Stimulated activated CD8-positive, alpha-beta memory T cell treated with anti-CD3 and anti-CD28 coated beads, Interleukin-7, amount 100 ng/mL, for 1 hour (primary cell): ENCODE measurements at places on chromosomes 11 and 22.

GRCh38 chr11:10042699-10043098, 251.3 kb downstream of the SBF2 start:
- DNase-seq, result no peak

DNA sequence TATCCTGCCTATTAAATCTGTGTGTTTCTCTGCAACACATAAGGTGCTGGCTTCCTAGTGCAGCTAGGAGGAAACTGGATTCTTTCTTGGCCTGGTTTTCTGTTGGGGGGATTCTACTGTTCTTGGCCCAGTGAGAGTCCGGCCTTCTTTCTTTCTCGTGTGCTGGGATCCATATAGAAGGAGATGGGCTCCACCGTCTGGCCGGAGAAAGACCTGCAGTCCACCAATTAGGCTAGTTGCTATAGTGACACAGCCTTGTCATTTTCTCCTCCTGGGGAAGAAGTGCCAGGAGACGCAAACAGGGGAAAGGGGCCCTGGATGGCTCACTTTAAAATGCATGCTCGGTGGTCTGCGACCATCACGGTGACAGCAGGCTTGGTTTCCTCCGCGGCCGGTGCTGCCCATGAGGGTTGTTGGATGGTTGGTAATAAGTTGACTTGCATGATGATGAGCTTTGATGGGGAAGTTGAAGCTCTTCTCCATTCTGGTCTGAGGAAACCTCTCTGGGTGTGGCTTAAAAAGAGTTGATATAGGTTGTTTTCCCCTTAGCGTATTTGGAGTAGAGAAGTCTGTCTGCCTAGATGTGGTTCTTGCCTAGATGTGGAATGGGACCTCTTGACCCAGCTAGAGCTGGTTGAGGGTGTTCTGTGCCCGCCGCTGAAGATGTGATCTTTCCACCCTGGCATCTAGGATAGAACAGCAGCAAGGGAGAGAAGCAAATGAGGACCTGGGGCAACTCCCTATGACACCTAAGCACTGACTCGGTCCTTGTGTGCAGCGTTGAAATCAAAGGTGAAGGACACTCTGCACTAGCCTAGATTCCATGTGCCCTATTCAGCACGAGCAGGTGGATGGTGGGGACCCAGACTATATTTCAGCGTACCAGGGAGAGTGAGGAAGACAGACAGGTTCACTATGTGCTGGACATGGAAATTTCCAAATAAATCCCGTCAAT, 1335.0 kb downstream of the BRD1 start:
- no peak for DNase-seq

DNA sequence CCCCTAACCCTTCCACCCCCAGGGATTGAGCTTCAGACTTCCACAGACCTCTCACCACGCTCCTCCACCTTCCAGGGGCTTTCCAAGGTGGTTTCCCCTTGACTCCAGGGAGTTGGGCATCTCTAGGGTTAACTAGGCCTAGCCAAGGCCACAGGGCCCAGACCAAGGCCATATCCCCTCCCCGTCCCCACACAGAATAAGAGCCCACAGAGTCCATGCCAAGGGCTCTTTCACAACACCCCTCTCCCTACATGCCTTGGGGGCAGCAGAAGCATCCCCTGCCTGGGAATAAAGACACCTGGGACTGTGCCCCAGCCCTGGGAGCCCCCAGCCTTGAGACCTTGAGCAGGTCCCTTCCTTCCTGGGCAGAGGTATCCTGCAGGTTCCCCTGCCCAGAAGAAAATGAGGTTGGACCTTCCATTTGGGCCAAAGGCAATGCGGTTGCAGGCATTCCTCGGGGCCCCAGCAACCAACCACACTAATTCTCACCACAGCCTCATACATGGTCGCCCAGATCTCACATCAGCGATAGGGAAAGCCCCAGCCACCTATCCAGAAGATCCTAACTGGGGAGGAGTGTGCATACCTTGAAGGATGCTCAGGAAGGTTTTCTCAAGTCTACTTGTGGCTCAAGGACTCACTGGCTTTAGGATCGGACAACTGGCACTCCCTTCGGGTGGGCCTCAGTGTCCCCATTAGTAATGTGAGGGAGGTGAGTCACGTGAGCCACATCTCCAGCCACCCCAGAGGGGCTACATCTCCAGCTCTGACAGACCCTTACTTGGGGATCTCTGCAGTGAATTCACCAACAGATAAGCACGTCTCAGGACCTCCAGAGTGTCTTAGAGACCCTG, 1.7 kb downstream of the GDPD5 start:
- DNase-seq, result no peak

DNA sequence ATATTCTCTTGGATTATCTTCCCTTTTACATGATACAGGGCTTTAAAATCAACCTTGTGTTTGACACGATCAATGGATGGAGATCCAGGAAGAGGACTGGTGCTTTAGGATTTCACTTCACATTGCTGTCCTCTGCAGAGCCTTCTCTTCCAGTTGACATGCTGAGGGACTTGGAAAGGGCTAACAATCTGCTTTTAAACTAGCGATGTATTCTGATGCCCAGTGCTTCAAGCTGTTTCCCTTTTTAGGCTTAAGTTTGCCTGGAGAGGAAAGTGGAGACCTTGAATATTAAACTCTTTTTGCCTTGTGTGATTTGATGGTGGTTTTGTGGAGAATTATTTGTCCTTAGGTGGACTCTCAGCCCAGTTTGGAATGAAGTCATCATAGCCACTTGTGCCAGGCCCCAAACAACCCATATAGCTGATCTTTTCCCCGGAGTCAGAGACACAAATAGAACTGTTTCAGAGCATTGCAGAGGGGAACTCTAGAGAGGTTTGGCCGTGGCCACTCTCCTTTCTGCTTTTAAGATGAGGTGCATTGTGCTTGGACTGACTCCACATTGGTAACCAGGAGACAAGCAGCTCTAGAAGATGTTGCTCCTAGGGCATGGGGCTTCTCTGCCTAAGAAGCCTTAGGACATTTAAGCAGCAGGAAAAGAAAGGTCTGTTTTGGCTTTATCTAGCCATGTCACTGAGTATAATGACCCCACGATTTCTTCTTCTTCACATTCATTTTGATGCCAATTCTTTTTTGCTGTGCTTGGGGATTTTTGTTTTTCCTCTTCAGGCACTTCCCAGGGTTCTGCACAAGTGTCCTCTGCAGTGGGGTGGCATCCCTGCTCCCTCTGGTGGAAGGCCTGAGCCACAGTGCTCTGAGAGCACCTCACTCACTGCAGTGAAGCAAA, 152.8 kb downstream of the NCAM1 start:
- DNase-seq, result no peak

GRCh38 chr11:96393753-96394348, 4.0 kb downstream of the JRKL start:
- DNase-seq, result no peak

- DNase-seq, result no peak
These were observed 844.7 kb upstream of the CCDC90B start for GRCh38 chr11:84130646-84131427.

GRCh38 chr22:31575190-31575589, 78.9 kb downstream of the SFI1 start:
- DNase-seq, result no peak

GRCh38 chr11:37002831-37003230, 404.8 kb upstream of the RAG2 start:
- no peak for DNase-seq

- DNase-seq, result no peak
These were observed 8.8 kb downstream of the H19 start for GRCh38 chr11:1988667-1989317.

DNA sequence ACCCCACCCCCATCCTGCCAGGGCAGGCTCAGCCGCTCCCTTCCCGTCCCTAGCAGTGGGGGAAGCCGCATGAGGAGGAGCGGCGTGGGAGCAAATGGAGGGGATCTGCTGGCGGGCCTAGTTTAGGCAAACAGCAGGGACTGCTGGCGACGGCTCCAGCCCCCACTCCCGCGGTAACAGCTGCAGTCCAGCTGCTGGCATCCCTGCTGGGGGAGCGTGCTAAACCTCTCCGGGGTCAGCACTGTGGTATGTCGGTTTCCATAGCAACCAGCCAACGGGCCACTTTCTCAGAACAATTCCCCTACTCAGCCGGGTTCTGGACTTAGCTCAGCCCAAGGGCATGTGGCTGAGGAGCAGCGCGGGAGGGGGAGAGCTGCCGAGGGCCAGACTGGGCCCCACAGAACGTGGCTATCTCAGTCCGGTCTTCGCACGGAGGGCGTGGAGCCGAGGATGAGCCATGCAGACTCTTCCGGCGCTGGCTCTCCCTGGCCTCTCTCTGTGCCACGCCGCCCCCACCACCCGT, 98.8 kb downstream of the PKNOX2 start:
- DNase-seq, result no peak

DNA sequence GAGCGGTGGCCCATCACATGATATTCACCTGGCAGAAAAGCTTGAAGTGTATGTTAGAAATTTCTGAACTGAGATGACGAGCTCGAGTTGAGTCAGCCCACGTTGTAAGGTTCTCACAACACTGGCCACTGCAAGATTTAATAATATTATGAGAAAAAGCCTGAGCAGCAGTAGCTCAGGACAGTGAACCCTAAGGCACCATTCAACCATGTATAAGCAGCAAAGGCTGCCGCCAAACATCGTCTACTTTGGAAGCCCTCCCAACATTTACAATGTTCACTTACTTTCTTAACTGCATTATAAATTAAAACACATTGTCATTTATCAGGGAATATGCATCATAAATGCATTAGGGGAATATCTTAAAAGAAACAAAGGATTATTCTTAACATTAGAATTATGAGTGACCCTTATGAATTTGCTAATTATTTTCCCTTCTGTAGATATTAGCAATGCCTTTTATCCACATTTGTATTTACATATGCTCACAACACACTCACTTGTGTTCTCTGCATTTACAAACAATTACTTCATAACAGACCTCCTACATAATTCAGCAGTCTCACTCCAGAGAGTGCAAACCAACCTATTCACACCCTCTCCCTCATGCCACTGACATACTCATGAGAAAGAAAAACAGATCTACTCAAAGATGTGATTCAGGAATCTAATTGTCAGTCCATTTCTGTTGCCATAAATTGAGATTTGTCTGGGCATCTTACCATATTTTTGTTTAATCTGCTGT, 57.7 kb upstream of the CARD18 start:
- DNase-seq, result no peak

DNA sequence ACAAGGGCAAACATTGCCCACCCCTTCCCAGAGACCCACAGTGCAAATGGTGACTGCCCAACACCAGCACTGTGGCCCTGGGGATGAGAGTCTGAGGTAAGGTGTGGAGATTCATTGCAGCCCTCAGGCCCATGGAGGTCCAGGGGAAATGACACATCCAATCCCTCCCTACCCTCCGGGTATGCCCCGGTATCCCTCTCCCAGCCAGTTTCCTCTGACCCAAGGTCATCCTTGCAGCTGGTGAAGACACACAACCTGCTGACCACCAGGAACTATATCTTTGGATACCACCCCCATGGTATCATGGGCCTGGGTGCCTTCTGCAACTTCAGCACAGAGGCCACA, 18.9 kb upstream of the UVRAG start:
- DNase-seq, result no peak

GRCh38 chr11:119880143-119880542, 151.1 kb upstream of the NECTIN1 start:
- no peak for DNase-seq

- no peak for DNase-seq
These were observed 451.3 kb downstream of the METTL15 start for GRCh38 chr11:28559492-28559891.
